NCI-H1092 (cell line): ENCODE measurements at places on chromosomes 12 and 14.

- DNase-seq = peak; percentile 84
Observed at GRCh38 chr14:35385042-35385839, 19.3 kb downstream of the NFKBIA start.

DNA sequence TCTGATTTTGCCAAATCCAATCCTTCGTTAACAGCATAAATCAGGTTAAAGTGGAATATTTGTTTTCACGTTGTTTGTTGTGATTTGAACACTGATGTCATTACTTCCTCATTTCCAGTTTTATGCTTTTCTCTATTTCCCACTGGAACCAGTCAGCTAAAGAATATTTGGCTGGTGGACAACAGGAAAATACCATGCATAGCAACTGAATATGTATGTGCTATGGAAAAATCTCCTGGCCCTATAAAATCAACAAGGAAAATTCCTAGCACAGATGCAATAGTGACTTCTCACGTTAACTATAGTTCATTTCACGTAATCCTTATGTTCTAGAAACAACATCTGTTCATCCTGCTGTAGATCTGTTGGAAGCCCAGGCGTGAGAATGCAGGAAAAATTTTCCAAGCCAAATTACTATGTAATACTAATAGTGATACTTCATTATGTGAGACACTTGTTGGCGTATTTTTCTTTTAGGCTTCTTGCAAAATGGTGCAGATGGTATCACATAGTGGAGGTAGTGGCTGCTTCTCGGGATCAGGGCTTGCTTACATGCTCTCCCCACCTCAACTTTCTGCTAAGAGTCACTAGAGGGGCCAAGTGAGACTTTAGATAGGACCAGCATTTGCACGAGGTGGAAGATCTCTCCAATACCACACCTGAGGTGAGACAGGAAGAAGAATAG lies 86.3 kb upstream of the USP44 start:
- no peak for DNase-seq

DNA sequence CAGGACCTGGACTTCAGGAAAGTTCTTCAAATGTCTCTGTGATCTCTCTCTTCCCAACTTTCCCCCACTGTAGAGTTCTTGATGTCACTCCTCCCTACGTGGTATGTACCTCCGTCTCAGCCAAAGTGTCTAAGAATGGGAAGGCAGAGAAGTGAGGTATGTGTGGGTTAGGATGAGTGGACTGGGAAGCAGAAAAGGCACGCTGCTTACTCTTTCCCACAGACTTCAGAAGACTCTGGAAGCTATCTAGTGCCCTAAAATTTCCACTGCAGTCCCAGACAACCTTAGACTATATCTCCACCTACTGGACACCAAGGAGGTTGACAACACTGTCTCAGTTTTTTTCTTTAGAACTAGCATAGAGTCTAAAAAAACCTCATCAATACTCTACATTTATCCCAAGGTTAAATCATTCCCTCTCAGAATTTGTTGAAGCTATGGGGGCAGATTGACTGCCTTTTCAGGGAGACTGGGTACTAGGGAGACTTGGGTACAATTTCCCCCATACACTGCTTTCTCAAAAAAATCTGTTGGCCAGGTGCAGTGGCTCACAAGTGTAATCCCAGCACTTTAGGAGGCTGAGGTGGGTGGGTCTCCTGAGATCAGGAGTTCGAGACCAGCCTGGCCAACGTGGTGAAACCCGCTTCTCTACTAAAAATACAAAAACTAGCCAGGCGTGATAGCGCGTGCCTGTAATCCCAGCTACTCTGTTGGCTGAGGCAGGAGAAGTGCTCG lies 20.6 kb upstream of the ITGA5 start:
- DNase-seq = peak; percentile 14

GRCh38 chr12:70920891-70921290 lies 353 bp upstream of the PTPRR start:
- DNase-seq = no peak

- DNase-seq = no peak
Observed at GRCh38 chr14:65396082-65396910, 16.2 kb upstream of the FUT8 start.

DNA sequence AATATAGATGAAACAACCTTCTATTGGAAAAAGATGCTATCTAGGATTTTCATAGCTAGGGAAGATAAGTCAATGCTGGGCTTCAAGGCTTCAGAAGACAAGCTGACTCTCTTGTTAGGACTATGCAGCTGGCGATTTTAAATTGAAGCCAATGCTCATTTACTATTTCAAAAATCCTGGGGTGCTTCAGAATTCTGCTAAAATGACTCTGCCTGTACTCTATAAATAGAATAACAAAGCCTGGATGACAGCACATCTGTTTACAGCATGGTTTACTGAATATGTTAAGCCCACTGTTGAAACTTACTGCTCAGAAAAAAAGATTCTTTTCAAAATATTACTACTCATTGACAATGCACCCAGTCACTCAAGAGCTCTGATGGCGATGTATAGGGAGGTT lies 155.1 kb downstream of the PIK3C2G start:
- DNase-seq = no peak

DNA sequence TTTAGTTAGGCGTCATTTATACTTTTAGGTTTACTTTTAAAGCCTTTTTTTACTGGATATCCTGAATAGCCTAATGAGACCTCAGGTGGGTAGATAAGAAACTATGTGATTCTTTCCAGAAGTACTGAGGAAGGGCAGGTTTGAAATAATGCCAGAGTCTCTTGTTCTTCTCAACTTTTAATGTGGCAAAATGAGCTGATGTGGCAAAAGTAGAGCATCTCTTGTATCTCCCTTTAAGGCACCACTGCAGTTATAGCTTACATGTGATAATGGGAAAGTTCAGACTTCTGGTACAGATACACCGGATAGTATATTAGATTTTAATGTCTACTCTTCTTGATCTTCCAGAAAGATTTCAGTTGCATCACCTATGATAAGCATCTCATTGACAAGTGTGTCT lies 1124.8 kb downstream of the LRFN5 start:
- no peak for DNase-seq

DNA sequence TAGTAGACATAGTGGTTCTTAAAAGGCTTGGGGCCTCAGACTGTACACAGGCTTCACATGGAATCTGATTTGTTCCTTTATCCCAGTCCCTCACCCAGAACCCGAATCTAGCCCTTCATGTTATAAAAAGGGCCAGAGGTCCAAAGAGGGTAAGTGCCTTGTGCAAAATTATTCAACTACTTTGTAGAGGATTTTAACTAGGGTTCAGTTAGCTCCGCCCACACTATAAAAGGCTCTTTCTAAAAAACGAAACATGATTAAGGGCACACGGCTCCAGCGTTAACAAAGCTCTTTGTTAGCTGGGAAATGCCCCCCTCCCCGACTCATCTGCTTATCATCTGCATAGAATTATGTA lies 3.2 kb upstream of the SOCS2 start:
- DNase-seq = no peak

DNA sequence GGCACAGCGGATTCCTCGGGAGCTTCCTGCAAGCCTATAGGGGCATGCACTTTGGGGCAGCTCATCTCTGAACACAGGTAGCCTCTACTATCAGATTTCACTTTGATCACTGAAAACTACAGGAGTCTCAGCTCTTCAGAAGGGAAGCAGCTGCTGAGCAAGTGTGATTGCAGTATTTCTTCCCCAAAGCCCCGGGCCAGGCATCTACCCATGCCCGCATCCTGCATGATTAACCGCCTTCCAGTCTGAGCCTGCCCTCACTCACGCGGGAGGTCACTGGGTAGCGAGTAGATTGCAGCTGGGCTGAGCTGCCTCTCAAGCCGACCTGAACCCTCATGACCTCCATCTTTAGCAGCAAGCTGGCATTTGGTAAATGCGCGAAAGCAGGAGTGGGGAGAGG lies 334.7 kb downstream of the DPF3 start:
- no peak for DNase-seq

GRCh38 chr12:9745199-9745598 lies 12.3 kb upstream of the CLECL1 start:
- DNase-seq = no peak

DNA sequence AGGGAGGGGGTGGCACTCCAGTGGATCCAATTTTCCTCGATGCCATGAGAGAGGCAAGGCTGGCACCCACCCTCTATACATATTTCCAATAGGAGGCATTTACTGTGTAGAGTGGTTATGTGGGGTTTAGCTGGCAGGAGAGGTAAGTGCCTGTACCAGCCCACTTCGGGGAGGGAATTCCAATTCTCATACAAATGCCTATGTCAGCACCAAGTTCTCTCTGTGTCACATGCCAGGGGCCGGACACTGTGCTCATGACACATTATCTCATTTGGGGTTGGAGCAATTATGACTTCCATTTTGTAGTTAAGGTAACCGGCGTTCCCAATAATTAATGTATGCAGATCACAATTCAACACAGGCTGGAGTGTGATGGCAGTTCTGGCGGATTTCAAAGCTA lies 284.3 kb downstream of the KSR2 start:
- no peak for DNase-seq

DNA sequence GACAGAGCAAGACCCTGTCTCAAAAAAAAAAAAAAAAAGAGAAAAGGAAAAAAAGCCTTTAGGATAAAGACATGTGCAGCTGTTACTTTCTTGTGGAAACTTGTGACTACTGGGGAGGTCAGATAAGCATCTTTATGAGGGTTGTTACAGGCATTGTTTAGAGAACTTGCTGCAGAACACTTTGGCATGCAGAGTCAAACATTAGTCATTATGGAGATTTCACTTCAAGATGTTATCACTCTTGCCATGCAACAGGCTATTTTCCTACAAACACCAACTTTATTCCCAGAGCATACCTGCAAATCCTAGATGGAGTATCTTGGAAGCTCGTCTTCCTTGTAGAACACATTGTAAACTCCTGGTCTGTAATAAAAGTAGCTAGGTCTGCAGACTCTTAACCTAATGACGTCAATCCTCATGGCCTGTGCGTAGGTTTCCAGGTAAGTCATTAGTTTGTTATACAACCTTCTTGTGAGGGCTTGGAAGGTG lies 36.3 kb upstream of the WDR89 start:
- no peak for DNase-seq

GRCh38 chr12:774051-774614 lies 21.8 kb downstream of the WNK1 start:
- no peak for DNase-seq

DNA sequence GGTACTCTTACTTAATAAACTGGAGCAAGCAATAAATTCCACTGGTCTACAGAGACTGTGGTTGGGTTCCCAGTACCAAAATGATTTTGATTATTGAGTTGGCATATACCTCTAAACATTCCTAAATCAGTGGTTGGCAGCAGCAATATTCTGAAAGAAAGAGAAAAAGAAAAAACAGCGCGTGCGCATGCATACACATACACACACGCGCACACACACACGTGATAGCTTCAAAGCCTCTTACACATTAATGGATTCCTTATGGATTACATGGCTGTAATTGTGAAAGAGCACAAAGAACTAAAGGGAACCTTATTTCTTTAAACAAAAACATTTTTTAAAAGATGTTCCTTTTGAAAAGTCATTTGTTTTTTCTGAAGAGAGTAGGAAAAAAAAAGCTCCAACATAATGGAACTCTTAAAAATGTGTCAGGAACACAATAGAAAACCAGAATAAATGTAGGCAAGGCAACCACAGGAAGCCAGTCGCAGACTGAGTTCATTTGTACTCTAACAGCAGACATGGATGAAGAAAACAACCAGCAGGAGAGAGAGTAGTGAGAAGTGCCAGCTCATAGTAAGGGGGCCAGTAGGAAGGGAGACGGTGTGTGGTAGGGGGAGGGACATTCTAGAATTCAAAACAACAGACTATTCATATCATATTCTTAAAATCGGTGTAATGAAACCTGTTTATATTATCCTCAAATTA lies 80.0 kb downstream of the DRAM1 start:
- DNase-seq = no peak

- no peak for DNase-seq
Observed at GRCh38 chr12:2336409-2336829, 283.6 kb downstream of the CACNA1C start.

DNA sequence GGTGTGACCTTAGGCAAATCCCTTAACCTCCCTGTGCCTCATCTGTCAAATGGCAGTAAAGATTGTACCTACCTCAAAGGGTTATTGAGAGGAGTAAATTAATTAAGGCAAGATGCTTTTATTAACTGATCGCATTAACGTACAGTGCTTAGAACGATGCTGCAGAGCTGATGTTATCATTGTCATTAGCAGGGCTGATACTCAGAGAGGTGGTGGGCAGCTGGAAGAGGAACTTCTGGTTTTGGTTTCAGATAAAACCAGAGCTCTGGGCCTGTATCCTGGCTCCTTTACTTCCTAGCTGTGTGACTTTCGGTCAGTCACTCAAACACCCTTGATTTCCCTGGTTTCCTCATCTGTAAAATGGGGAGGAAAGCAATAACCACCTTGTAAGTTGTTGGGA lies 55.1 kb downstream of the CALM1 start:
- DNase-seq = no peak

- no peak for DNase-seq
Observed at GRCh38 chr12:47033789-47034555, 45.4 kb upstream of the PCED1B start.

- DNase-seq = peak; percentile 57
Observed at GRCh38 chr14:99605299-99605961, 1.4 kb upstream of the CCDC85C start.

DNA sequence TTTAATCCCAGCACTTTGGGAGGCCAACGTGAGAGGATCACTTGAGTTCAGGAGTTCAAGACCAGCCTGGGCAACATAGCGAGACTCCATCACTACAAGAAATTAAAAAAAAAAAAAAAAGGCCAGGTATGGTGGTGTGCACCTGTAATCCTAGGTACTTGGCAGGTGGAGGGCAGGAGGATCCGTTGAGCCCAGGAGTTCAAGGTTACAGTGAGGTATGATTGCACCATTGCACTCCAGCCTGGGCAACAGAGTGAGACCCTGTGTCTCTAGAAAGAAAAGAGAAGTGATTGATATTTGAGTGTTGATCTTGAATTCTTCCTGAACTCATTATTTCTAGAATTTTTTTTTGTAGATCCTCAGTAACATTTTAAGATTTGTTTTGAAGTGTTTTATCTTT lies 59.4 kb downstream of the ADIPOR2 start:
- DNase-seq = no peak

GRCh38 chr12:53074283-53074998 lies 4.7 kb downstream of the SPRYD3 start:
- DNase-seq = no peak

GRCh38 chr14:92675976-92676375 lies 72.5 kb downstream of the LGMN start:
- DNase-seq = no peak

GRCh38 chr12:122681814-122682213 lies 21.3 kb downstream of the HCAR2 start:
- no peak for DNase-seq

- DNase-seq = no peak
Observed at GRCh38 chr14:61469781-61470180, 148.4 kb downstream of the PRKCH start.

- DNase-seq = no peak
Observed at GRCh38 chr12:124037331-124037730, 64.3 kb downstream of the ZNF664 start.
